ENCODE measurements at places on chromosomes 1 and 21.

- no peak for DNase-seq
Observed at GRCh38 chr1:117970252-117970651, 40.7 kb downstream of the WDR3 start.

GRCh38 chr1:177746155-177746554 is 223.7 kb downstream of the SEC16B start:
- DNase-seq: no peak

DNA sequence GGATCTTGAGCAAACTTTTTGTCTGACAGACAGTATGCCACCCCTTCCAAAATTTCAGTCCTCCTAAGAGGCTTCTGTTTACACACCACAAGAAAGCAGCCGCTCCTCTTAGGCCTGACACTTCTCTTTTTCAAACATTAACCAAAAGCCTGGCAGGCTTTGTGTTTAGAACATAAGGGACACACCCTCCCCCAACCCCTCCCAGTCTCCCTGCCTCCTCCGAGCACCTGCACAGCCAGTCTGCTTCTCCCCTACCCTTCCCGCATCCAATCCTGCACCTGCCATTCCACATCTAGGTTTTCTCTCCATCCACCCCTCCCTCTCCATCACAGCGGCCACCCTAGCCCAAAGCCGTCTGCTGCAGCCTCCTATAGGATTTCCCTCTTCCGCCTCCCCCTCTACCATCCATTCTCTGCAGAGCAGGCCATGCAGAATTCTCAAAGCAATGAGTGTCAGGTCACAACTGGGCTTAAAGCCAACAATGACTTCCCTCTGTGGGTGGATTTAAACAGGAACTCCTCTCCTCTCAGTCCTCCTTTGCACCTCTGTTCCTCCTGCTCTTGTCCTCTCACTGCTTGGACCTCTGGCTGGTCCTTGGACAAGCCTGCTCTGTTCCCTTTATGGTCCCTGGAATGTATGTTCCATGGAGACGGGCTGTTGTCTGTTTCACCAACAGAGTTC is 478.2 kb downstream of the NPHP4 start:
- no peak for DNase-seq

DNA sequence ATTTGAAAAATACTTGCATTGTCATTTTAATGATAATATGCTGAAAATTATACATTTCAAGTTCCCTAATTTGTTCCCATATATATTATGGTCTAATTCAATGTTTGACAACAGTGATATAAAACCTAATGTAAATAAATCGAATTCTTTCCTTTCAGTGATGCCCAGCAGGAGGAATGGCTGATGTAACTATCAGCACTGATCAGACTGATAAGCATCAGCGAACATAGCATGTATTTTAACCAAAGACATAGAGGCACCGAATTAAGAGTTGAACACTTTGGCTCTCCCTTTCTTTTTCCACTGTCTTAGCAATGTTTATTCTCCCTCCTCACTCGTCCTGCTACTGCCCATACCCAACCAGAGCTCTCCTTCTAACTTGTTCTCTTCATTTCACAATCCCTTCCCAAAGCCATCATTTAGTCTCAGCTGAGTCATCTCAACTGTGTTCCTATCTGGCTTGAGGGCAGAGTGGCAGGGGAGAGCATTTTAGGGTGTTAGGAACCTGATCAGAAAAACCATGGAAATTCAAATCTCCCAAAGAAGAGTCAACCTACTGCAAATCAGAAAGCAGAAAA is 58.8 kb upstream of the C1orf115 start:
- peak; percentile 2 for DNase-seq

DNA sequence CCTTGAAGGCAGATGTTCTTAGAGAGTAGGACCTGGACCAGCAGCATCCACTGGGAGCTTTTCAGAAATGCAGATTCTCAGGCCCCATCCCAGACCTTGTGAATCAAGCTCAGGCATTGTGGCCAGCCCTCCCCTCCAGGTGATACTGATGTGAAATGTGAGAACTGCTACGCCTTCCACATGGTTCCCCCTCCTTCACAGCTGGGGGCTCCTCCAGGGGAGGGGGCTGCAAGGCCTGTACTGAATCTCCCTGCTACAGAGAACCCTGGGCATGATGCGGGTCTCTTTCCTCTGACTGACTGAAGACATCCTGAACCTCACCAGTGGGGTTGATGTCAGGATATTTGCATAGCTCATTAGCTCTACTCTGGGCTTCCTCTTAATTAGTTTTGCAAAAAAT is 141.8 kb upstream of the CSF3R start:
- DNase-seq: no peak

DNA sequence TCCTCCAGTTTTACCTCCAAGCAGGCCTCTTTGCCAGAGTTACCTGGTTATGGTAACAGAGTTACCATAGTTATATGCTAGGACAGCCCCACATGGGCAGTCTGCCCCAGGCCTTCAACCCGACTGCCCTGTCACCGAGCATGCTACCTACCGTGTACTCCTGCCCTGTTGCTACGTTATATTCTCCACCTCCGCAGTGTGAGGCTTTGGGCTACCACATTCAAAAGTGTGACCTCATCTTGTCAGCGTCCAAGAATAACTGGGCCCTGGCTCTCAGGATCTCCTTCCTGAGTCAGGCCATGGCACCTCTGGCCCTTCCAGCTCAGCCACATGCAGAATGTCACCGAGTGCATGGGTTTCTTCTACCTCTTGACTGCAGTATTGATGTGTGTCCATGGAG is 8.9 kb downstream of the MAPKAPK2 start:
- no peak for DNase-seq

GRCh38 chr1:171090604-171091003 is at the start of gene FMO3:
Gene FMO3 (plus strand): TSS chr1:171090905. CDS start chr1:171092659, 1,754 bp downstream.
- no peak for DNase-seq

- DNase-seq: no peak
Observed at GRCh38 chr21:43339668-43340067, 87.3 kb downstream of the SIK1 start.

DNA sequence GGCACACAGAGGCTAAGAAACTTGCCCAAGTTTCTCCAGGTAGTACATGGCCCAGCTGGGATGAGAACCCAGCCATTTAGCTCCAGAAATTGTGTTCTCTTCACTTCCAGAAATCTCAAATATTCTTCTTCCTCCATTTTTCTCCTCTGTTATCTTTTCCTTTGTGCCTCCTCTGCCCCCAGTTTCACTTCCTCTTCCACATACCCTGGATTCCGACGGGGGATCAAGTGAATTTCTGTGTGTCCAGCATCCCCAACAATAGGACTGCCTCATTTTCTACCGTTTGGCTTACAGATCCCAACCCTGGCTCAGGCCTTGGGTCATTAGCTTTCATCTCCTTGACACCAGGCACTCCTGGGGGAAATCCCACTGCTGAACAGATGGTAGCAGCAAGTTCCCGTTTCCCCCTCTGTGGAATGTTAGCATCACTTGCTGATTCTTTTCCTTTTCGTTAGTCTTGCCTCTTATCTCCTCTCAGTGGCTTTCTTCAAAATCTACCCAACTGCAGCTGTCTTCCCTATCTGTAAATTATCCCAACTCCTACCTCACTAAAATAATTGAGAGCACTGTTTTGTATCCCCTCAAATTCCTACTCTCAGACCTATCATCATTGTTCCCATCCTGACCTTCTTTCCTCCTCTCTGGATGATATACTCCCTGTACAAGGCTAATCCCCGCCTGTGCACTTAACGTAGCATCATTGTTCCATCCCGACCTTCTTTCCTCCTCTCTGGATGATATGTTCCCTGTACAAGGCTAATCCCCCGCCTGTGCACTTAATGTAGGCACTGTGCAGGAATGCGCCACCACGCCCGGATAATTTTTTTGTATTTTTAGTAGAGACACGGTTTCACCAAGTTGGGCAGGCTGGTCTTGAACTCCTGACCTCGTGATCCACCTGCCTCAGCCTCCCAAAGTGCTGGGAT is 36.5 kb downstream of the SCCPDH start:
- DNase-seq: no peak

GRCh38 chr1:213484333-213484732 is 433.3 kb downstream of the RPS6KC1 start:
- no peak for DNase-seq

GRCh38 chr1:239951511-239952140 is 140.1 kb upstream of the FMN2 start:
- peak; percentile 82 for DNase-seq

DNA sequence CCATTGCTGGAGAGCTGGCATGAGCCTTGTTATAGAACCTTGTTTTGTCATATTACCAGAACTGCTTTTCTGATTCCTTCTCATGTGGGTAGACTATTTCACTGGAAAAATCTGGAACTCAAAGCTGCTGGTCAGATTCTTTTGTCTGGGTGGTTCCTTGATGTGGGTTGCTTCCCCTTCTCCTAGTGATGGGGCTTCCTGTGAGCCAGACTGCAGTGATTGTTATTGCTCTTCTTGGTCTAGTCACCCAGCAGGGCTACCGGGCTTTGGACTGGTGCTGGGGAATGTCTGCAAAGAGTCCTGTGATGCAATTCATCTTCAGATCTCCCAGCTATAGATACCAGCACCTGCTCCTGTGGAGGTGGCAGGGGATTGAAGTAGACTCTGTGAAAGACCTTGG is 59.4 kb downstream of the GPR137B start:
- DNase-seq: no peak

- DNase-seq: peak; percentile 47
Observed at GRCh38 chr1:210257698-210258529, 25.3 kb downstream of the SERTAD4 start.

GRCh38 chr1:14438127-14438769 is 160.2 kb upstream of the KAZN start:
- DNase-seq: no peak

DNA sequence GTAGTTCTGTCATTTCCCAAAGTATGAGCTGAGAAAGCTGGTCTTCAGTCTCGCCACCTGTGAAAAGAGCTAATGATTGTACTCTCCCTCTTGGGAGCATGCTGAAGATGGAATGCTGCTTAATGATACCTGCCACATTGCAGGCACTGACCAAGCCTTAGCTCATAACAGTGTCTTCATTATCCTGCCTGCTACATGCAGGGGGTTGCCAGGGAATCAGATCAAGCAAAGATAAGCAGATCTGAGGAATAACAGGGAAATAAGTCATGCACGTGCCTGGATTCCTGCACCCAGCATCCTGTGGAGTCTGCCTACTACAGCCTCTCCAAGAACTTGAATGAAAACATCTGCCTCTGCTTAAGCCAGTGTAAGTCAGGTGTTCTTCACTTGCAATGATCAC is 667.3 kb downstream of the NPHP4 start:
- DNase-seq: no peak

GRCh38 chr1:2298685-2299084 is 70.6 kb downstream of the SKI start:
- DNase-seq: no peak

GRCh38 chr21:41399246-41399800 is 26.7 kb upstream of the MX1 start:
- DNase-seq: no peak

- no peak for DNase-seq
Observed at GRCh38 chr1:93763704-93764365, 82.2 kb upstream of the BCAR3 start.

DNA sequence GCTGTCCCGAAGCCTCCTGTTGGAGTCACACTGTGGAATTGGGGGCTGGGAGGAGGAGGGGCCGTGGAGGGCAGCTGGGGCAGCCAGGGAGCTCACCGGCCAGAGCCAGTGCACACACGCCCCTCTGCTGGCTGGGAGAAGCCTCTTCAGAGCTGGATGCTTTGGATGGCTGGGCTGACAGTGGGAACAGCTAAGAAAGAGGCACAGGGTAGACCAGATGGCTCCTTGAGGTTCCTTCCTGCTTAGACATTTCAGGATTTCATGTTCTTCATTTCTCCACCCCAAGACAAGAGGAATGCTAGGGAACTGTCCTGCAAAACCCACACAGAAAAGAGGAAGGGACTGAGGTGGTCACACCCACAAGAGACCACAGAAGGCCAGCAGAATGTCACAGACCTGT is 254.8 kb upstream of the VAMP3 start:
- DNase-seq: peak; percentile 55

GRCh38 chr1:232628335-232629249 is 1.3 kb downstream of the SIPA1L2 start:
- DNase-seq: peak; percentile 79

GRCh38 chr1:73903092-73903491 is 294.9 kb downstream of the LRRIQ3 start:
- no peak for DNase-seq

- DNase-seq: no peak
Observed at GRCh38 chr1:99550198-99550597, 95.7 kb upstream of the PALMD start.

GRCh38 chr1:230242326-230242725 is 175.3 kb downstream of the GALNT2 start:
- DNase-seq: no peak

GRCh38 chr1:235709018-235709417 is 59.4 kb upstream of the GNG4 start:
- no peak for DNase-seq

DNA sequence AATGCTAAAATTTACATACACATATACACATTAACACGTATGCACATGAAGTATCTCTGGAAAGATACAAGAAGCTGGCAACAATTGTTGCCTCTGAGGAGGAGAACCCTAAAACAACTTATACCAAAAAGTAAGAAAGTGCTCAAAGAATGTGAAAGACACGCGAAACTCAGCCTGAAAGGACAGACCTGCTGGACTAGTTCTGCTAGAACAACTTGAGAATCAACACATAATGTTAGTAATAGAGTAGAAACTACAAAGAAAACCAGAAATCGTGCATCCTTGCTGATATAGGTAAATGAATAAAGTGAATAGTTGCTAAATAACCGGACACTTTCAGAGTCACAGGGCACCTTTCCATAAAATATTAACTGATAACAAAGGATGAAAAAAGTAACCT is 242.5 kb downstream of the RERE start:
- peak; percentile 38 for DNase-seq

GRCh38 chr1:80436851-80437250 is 1363.9 kb upstream of the ADGRL2 start:
- DNase-seq: no peak

DNA sequence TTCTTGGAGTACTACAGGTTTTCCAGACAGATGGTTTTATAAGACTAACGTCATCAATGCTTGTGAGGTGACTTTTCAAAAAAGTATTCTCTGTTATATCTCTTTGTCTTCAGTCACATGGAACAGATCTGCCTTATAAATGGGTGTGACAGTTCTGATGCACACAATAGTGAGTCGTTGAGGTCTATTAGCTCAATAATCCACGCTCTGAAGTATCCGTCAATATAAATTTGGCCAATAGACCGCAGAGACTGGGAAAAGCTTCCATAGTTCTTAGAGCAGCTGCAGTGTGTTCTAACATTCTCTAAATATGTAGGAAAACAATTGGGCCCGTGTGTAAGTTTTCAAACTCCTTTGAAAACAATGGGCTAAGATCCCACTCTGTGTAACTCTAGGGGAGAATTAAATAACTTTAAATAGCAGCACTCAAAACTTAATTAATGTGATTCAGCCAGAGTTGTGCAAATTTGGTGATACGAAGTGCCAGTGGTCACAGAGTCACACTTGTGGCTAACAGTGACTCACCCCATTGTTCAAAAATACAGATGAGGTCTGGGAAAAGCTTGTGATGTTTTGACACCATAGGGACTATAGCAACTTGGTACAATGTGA is 316.0 kb downstream of the LMO4 start:
- no peak for DNase-seq

- DNase-seq: no peak
Observed at GRCh38 chr21:32994305-32994704, 31.4 kb upstream of the OLIG2 start.

- DNase-seq: no peak
Observed at GRCh38 chr1:55993646-55994318, 585.6 kb downstream of the PLPP3 start.

Data from umbilical cord (tissue), 2 donors.